Stimulated activated CD8-positive, alpha-beta memory T cell treated with anti-CD3 and anti-CD28 coated beads, Interleukin-2, amount 100 ng/mL, for 1 hour (primary cell): ENCODE measurements at places on chromosomes 2 and 18.

DNA sequence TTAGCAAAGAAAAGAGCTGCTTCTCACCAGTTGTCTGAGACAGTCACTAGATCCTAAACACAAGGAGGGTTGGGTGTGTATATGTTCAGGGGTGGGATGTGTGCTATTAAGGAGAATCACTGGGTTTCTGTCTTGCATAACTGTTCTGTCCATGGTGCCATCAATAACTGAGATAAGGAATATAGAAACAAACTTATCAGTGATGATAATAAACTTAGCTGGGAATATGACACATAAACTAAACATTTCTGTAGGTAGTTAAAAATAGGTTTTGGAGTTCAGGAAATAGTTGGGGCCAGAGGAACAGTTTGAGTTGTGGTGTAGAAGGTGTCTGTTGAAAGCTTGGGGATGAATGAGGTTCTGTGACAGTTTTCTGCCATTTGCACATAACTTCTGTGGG is 17.4 kb downstream of the NAPG start:
- no peak for DNase-seq

DNA sequence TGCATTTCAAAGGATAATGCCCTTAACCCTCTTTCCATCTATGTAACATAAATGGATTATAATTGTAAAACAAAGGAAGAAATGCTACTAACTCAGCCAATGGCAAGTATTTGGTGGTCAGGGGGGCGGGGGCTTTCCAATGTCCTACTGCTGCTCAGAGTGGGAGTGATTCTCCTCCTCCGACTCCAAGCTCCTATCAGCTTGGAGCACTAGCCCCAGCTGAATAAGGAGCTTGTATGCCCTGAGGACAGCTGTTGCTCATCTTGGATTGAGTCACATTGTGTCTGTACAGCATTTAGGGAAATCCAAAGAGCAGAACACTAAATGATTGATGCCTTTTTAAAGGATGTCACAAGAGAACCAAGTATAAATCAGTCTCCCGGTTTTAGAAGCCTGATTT is 105.6 kb upstream of the ZNF521 start:
- no peak for DNase-seq

DNA sequence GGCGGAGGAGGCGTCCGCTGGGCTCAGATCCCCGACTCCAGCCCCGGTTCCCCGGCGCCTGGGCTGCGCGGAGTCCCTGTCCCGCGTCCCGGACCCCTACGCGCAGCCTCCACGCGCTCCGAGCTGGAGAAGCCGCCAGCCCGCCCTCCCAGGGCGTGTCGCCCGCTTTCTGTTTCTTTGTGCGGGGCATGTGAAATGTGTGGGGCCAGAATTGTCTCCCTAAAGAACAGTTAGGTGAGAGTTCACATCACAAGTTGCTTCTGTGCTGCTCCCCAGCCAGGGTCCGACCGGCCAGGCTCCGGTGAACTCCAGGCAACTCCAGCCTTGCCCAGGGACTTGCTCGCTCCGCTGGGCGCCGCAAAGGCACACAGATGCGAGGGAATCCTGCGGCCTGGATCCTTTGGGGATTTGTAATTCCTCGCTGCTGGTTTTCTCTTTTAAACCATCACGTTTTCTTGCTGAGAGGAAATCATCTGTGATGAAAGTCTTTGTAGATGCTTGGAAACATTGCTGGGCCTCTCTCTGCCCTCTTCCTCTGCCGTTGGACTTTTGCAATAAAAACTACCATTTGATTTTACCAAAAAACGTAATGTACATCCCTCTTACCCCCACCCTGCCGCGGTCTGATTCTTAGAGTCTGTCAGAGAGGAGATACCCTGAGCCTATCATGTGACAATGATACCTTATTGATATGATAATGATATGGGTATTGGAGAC is 631 bp downstream of the GYPC start:
- DNase-seq = no peak

DNA sequence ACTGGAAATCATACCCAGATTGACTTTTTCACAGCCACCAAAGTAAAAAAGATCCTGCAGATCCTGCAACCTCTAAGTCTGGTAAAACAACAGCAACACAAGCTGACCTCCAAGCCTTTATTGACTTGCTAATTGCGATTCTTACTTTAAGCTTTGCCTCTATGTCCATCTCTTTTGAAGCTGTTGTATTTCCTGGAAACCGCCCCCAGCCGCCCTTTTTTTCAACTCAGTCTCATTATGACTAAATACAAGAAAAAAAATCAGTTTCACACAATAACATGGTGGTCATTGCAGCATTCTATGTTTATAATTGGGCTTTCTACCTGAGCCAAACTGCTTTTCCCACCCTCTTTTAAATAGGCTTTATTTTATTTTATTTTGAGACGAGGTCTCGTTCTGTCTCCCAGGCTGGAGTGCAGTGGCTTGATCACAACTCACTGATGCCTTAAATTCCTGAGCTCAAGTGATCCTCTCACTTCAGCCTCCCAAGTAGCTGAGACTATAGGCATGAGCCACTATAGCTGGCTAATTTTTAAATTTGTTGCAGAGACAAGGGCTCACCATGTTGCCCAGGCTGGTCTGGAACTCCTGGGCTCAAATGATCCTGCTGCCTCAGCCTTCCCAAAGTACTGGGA is 76.2 kb downstream of the MOGAT1 start:
- DNase-seq = no peak

DNA sequence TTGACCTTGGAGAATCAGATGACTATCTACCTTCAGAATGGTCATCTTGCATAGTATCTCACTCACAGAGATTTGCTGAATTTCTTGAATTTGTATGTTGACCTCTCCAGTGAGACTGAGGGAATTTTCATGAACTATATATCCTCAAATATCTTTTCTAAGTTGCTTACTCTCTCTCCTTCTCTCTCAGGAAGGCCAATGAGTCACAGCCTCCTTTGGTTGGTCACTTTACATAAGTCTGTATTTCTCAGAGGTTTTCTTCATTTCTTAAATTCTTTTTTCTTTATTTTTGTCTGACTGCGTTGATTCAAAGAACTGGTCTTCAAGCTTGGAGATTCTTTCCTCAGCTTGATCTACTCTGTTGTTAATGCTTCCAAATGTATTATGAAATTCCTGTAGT is 51.7 kb downstream of the VIT start:
- DNase-seq = no peak

GRCh38 chr2:184336688-184337087 is 261.6 kb upstream of the ZNF804A start:
- no peak for DNase-seq

GRCh38 chr18:5144629-5145028 is 52.4 kb downstream of the AKAIN1 start:
- DNase-seq = no peak

- DNase-seq = no peak
Observed at GRCh38 chr2:9592699-9593098, 37.1 kb upstream of the ADAM17 start.
